ENCODE measurements at places on chromosomes 12 and 14.

- no peak for DNase-seq
Observed at GRCh38 chr12:47102845-47103651, 23.3 kb upstream of the AMIGO2 start.

DNA sequence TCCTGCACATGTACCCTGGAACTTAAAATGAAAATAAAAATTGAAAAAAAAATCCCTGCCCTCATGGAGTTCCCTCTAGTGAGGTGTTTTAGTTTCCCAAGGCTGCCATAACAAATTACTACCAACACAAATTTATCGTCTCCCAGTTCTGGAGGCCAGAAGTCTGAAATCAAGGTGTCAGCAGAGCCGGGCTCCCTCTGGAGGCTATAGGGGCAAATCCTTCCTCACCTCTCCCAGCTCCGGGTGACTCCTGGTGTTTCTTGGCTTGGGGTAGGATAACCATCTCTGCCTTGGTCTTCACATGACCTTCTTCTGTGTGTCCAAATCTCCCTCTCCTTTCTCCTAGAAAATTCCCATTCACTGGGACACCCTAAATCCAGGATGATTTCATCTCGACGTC lies 50.1 kb downstream of the PLXNC1 start:
- DNase-seq: no peak

DNA sequence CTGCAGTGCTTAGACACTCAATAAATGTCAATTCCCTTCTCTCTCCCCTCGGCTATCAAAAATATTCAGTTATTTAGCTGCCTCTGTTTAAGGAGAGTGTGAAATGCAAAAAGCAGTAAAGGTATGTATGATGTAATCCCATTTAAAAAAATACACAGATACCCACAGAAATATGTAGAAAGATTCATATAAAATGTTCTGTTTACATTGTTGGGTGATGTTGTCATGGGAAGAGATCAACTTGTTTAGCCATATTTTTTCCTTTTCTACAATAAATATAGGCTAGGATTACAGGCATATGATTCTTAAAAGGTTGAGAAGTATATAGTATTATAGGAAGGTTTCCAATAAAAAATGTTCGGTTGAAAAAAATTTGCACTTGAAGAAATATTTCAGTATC lies 7.8 kb downstream of the PPP2R3C start:
- DNase-seq: no peak

- DNase-seq: no peak
Observed at GRCh38 chr12:133235401-133236112, at the start of gene ANHX. ANHX (minus strand) TSS chr12:133235877; CDS start chr12:133234356, 1,521 bp downstream.

- DNase-seq: no peak
Observed at GRCh38 chr14:60646226-60646818, 3.0 kb downstream of the SIX1 start.

DNA sequence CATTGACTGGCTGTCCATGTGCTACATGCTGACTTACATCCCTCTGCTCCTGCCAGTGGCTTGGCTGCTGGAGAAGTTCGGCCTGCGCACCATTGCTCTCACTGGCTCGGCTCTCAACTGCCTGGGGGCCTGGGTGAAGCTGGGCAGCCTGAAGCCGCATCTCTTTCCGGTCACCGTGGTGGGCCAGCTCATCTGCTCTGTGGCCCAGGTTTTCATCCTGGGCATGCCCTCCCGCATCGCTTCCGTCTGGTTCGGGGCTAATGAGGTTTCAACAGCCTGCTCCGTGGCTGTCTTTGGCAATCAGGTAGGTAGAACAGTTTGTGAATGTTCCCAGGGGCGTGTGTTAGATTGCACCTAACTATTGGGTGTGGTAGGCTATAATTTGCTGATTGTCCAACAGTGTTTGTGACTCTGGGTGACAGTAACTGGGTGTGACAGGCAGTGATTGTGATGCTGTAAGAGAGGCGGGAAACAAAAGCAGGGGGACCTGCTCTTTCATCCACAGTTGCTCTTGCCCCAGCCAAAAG lies 981 bp downstream of the FLVCR2 start:
- no peak for DNase-seq

- DNase-seq: no peak
Observed at GRCh38 chr12:25904442-25904841, 54.0 kb upstream of the RASSF8 start.

DNA sequence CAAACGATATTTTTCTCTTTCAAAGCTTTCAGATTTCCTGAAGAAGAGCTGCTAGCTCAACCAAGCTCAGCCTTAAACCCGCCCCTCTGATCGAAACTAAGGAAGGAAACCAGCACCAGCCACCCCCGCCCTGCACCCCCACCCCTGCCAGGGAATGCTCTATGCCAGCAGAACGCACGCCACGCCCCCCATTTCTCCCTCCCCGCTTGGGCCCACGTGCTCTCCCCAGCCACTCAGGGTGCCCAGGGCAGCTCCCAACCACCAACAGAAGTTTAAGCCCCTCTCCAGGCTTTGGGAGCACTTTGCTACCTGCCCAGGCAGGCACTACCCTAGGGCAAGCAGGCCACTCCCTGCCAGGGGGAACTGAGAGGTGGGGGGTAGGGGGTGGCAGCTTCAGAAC lies 18.8 kb upstream of the KRT78 start:
- DNase-seq: peak; percentile 21

DNA sequence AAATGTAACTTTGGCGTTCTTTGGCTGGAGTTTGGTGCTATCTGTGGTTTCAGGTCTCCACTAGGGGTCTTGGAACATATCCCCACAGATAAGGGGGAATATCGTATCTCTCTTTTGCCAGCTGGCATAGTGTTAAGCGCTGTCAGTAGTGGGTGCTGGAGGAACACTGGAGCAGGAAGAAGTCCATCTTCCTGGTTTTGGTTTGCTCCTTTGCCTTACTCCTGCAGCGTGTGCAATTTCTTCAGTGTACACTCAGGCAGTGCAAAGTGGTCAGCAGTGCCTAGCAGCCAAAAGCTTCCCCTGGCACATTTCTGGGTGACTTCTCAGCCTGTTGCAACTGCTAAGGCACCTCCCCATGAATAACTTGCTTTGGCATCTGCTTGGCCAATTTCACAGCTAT lies 11.7 kb upstream of the RIPK3 start:
- DNase-seq: no peak

DNA sequence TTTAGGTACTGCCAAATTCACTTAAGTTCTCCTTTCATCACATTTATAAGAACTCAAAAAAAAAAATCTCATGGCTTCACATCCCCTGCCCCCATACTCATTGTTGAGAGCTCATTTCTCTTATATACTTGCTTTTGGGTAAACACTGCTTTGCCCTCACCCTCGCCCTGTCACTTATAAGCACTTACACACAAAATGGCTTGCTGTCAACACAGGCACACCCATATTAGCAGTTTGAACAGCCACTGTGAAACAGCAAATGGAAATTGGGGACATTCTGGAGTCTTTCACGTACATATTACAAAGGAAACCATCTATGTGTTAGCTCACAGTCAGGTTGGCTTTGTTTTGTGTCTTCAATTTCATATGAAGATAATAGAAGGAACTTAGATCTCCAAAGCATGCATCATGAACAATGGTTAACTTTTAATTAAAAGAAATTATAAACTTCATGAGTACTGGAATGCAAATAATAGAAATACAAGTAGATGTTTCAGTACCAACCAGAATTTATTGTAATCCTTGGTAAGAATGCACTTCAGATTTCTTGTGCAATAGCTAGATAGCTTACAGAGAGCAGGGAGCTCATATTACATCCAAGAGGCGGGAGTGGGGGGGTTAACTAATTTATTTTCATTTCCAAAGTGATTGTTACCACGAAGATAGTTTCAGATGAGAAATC lies 272.2 kb downstream of the ALG10B start:
- DNase-seq: no peak

DNA sequence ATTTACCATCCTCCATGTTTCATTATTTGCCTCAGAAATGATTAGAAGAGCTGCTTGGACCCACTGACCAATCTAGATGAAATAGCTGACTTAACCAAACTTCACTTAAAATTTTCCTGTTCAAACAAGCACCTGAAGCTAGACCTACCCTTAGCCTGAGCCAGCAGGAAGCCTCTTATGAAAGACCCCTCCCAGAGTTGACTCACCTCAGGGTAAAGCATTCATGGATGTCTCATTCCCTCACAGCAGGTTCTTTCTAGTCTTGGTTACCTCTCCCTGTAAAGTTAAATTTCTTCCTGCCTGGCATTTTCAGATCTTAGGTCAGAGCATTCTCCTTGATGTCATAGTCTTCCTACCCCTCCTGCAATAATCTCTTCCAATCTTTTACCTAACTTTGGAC lies 1209.8 kb downstream of the FLRT2 start:
- DNase-seq: no peak

- DNase-seq: no peak
Observed at GRCh38 chr12:110533607-110534006, 31.5 kb downstream of the RAD9B start.

DNA sequence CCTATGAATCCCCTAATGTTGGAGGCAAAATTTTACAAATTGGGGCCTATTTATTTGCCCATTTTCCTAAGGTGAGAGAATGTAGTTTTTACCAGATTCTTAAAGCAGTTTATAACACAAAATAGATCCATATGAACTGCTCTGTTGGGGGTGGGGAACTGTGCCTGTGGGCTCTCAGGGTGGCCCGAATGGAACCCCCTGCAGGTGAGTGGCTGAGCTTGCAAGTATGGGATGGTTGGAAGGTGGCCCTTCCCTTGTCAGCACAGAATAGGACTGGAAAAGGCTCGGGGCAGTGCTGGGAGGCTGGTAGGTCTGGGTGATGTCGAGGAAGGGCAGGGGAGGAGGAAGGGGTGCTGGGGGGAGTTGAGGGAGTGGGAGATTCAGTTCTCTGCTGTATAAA lies 4.9 kb downstream of the VSX2 start:
- no peak for DNase-seq

DNA sequence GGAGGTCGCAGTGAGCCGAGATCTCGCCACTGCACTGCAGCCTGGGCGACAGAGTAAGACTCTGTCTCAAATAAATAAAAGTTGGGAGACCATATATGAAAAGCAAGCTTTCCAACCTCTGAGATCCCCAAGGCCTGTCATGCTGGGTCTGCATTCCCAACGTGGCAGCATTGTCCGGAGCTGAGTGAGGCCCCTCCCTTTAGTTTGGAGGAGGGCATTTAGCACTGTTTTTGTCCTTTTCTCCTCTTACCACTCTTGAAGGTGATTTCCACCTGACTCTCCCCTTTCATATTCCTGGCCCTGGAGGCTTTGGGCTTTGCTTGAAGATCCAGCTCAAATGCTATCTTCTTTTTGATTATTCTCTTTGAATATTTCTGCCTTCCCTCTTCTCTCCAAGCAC lies 3.2 kb downstream of the AACS start:
- no peak for DNase-seq

DNA sequence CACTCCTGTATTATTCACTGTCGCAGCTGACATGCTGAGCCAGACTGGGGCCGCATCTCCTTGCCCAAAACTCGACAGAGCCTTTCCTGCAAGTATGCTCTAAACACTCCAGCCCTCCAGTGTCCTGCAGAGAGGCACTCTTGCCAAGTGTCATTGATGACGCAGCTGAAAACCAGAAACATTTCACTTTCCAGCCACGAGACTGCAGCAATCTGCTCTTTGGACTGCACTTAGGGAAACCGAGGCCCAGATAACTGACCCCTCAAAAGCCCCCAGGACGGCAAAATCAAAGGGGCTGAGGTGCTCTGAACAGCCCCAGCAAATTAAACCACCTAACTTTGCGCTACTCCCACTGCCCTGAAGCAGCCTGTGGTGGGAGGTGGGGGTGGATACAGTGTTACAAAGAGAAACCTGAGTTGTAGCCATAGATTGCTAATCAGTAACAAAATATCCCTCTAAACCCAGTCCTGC lies 2.6 kb downstream of the CCDC85C start:
- DNase-seq: no peak

GRCh38 chr12:88026196-88026595 lies 3.0 kb downstream of the C12orf50 start:
- no peak for DNase-seq

DNA sequence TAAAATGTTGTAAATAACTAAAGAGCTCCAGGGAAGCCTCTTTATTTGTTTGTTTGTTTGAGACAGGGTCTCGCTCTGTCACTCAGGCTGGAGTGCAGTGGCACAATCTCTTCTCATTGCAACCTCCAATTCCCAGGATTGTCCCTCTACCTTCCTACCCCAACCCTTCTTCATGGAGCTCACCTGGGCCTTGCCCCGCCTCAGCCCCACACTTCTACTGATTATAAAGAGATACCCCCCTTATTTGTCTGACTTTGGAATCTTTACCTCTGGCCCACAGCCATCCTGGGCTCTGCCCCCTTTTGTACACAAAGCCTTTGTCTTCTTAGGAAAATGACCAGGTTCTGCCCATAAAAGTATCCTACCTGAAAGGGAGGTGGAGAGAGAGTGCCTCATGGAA lies 9.1 kb upstream of the BLTP3B start:
- DNase-seq: no peak

DNA sequence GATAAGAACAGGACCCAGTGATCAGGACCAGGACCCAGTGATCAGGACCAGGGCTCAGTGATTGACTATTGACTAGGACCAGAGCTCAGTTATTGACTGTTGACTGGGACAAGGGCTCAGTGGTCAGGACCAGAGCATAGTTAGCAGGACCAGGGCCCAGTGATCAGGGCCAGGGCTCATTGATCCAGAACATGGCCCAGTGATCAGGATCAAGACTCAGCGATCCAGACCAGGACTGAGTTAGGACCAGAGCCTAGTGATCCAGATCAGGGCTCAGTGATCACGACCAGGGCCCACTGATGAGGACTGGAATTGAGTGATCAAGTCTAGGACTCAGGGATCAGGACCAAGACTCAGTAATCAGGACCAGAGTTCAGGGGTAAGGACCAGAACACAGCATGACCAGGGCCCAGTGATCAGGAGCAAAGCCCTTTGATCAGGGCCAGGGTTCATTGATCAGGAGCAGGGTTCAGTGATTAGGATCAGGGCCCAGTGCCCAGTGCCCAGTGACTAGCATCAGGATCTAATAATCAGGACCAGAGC lies 176.0 kb downstream of the TMEM121 start:
- DNase-seq: no peak

GRCh38 chr14:55139696-55140509 lies 10.9 kb downstream of the LGALS3 start:
- DNase-seq: no peak

GRCh38 chr12:98067795-98068194 lies 447.6 kb upstream of the TMPO start:
- DNase-seq: no peak

DNA sequence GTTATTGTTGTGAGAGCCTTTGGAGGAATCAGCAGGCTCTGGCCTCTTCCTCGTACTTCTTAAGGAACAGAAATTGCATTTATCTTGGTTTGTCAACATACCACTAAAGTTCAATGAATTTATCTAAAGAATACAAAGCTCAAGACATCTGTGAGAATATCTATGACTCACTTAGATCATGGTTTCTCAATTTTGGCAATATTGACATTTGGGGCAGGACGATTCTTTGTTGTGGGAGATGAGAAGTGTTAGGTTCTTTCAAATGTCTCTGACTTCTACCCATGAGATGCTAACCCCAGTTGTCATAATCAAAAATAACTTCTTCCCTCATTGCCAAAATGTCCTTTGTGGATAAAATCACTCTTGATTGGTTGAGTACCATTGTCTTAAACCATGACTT lies 1190.3 kb downstream of the GALC start:
- no peak for DNase-seq
